CD4-positive, alpha-beta T cell treated with Interferon gamma for 1 hour (primary cell): ENCODE measurements at places on chromosomes 3 and 15.

DNA sequence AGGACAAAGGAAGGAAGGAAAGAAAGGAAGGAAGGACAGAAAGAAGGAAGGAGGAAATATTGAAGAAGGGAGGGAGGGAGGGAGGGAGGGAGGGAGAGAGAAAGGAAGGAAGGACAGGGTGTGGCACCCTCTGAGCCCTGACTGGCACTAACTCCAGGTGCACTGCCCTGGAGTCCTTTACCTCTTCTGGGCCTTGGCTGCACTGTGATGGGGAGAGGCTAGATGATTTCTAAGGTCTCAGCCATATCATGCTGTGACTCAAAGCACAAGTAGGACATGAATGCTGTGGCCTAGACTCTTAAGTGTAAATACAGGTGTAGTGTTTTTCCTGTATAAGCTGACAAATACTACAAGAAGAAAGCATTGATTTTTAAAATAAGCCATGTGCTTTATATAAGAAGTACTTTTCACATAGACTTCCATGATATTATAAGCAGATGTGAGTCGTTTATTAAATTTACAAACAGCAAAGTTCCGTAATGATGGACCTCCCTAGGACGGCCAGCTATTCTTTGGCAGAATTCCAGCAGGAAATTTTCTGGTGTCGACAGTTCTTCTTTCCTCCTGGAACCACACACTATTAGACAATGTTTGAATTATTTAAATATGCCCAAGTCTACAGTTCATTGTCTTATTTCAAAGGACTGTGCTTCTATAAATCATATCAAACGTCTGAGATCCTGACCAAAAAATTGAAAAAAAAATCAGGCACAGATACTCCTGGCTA, 213.8 kb upstream of the C2CD4B start:
- DNase-seq: no peak

DNA sequence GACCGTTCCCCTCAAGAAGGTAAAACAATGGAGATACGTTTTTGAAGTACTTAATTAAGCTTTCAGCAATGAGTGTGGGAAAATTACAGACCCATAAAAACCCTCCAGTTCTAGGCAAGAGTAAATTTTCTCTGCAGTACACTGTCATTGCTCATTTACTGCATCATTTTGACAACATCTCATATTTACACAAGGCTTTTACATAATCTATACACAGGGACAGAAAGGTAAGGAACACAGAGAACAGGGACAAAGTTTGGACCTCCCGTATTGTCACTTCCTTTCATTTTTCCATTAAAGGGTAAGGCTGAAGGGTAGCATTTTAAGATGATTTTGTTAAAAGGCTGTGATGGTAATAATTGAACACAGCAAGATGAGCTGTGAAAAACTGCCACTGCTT, 7.4 kb upstream of the HGD start:
- DNase-seq: no peak

DNA sequence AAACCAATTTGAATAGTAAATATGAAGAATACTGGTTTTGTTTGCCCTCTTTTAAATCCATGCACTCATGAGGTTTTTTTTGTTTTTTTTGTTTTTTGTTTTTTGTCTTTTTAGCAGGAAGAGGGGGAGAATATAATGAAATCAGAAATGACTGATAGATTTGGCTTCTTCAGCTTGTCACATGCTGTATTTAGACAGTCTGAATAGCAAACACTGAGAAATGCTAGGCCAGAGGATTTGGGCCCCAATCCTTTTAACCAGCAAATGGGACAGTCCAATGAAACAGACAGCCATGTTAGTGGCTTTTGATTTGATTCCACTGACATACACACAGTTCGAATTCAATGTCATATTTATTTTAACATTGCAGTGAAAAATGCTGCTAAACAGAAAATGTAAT, 14.2 kb upstream of the CEP152 start:
- DNase-seq: no peak

DNA sequence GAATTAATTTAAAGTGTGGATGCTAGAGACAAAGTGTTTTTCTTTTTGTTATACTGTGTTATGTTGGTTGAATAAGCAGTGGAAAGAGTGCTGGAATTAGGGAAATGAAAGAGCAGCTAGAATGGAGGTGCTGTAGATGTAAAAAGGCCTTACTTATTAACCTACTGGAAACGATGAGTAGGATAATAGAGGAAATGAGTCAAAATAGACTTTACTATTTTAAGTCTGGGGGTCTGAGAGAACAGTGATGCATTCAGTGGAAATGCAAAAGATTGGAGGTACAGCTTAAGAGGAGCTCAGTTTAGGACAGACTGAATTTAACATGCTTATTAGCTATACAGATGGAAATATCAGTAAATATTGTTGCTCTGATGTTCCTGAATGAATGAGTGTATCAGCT, 674.0 kb downstream of the OTOL1 start:
- no peak for DNase-seq

- no peak for DNase-seq
Observed at GRCh38 chr3:191151653-191152052, 47.4 kb upstream of the OSTN start.

DNA sequence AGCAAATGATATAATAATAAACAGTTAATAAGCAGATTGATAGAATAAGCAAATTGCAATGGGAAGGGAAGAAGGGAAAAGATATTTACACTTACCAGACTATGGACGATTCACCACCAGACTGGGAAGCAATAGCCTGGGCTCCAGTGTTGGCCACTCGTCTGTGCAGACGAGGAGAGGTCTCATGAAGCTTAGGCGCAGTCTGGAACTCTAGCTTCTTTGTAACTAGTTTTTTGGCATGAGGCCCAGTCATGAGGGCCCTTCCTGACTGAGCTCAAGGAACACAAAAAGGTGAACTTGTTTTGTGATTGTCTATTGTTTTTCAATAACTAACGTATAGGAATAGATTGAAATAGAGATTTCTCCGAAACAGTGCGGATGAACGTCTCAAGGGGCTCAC, 63.3 kb upstream of the GATM start:
- DNase-seq: no peak

GRCh38 chr3:42914771-42915515, 9.0 kb downstream of the ZNF662 start:
- DNase-seq: no peak

DNA sequence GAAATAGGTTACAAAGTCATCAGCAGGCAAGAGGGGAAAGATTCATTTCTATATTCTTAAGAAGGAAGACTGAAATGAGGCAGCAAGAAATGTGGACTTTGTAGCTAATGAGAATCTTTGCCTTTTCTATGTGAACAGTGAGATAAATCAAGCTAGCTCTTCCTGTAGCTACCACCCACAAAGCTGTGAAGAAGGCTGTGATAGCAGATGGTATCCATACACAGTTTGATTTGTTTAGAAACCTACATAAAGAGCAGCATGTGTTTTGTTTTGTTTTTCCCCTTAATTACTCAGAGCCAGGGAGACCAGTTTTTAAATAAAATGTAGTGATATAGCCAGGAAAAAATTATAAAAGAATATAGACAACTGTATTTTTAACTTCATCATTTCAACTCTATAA, 45.5 kb downstream of the TEX9 start:
- DNase-seq: no peak

GRCh38 chr3:169774186-169774585, 990 bp downstream of the MYNN start:
- DNase-seq: no peak
